ENCODE measurements at places on chromosomes 5 and 9. TPM values are rescaled to one million over a fixed set of nuclear protein-coding genes. Genes with fewer than 3 reads are reported as not detected.

CCNJL gene
- 7.9 TPM for total RNA-seq

PDE8B gene
- total RNA-seq: 12.9 TPM

SLC6A7 gene
- not detected for total RNA-seq

ACTBL2 gene
- total RNA-seq: not detected

HDHD3 gene
- 21.0 TPM for total RNA-seq

IL33 gene
- 3.1 TPM for total RNA-seq

ATP10B gene
- total RNA-seq: 0.48 TPM

SETX gene
- 47.0 TPM for total RNA-seq

ZNF354C gene
- 9.4 TPM for total RNA-seq

- no peak for DNase-seq
- H3K27ac ChIP-seq: no peak overlapping the region
- no peaks in the 10 kb centered on the region for H3K4me1 ChIP-seq
- H3K27me3 ChIP-seq: no peaks in the 10 kb centered on the region
Observed at GRCh38 chr5:116651653-116652052, 77.0 kb upstream of the SEMA6A start.

DNA sequence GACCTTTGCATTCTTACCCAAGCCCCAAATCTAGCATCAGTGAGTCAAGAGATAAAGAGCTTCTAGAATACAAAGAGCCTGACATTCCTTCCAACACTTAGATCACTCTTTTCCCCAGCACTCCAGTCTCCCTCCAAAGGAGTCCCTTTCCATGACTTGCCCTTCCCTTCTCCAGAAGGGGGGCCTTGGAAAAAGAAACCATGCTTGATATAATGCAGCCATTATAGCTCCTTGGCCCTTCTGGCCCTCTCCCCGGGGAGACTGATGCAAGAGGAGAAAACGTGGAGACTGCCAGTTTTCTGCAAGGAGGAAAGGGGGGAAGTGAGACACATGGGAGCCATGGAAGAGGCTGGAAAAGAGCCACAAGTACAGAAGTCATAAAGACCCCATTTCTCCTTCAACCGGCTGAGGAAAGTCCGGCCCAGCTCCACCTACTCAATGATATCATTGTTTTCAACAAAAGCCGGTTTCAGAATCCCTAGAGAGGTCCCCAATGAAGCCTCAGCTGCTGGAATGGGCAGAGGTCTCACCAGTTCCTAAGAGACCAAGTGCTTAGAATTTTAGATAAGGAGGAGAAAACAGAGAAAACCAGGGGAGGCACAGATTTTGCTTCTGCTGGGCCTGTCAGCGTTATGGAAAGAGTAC lies 29.0 kb downstream of the ADAM19 start:
- H3K4me3 ChIP-seq: no peak overlapping the region
- no peaks in the 10 kb centered on the region for H3K36me3 ChIP-seq
- H3K4me1 ChIP-seq: peaks cover 10% of the 10 kb centered on the region
- H3K27ac ChIP-seq: no peak overlapping the region
- H3K27me3 ChIP-seq: no peaks in the 10 kb centered on the region

DNA sequence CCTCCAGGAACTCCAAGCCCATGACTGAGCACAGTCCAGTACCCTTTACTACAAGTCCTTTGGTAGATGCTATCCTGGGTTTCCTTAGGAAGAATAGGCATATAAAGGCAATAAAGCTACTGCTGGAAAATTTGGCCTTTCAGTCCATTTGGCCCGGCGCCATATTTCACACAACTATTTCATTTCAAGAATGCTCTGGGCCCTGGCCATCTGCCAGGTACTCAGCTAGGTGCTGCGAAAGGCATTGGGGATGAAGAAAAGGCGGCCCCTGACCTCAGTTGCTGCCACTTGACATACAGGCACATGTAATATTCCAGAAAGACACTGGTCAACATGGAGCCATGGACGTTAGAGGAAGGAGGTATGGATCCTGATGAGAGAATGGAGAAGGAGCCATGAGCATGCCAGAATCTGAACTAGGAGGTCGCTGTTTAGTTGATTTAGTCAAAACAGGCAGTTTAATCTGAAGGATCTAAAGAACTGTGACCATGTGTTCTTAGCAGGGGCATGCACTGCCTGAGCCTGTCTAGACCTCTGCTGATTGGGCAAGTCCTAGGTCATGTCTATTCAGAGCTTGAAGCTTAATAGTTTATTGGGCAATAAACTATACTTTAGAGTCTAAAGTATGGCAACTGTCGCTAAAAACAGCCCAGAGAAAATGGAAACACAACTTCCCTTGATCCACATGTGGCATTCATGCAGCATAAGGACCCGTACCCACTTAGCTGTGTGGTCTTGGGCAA lies 149.3 kb downstream of the MELK start:
- H3K27me3 ChIP-seq: no peaks in the 10 kb centered on the region
- H3K27ac ChIP-seq: no peak overlapping the region
- H3K36me3 ChIP-seq: no peaks in the 10 kb centered on the region
- no peaks in the 10 kb centered on the region for H3K4me1 ChIP-seq

- no peak overlapping the region for H3K4me3 ChIP-seq
- no peak for DNase-seq
- H3K4me1 ChIP-seq: peaks cover 1% of the 10 kb centered on the region
Observed at GRCh38 chr5:109805883-109806282, 116.2 kb downstream of the MAN2A1 start.

DNA sequence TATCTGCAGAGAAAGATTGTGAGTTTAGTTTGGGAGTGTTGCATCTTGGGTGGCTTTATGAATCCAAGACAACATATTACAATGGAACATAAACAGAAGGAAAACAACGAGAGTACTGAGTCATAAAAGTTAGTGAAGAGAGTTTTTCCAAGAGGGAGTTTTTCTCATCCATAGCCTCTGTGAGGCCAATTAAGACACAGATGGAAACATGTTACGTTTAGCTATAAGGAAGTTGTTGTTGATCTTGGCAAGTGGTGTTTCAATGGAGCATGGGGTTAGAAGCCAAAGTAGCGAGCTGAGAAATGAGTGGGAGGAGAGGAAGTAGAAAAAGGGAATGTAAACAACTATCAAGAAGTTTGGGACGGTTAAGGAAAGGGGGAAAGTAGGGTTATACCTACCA lies 53.3 kb upstream of the SPATA31D4 start:
- H3K4me1 ChIP-seq: peaks cover 3% of the 10 kb centered on the region
- DNase-seq: no peak
- no peak overlapping the region for H3K27ac ChIP-seq
- no peaks in the 10 kb centered on the region for H3K27me3 ChIP-seq
- no peak overlapping the region for H3K4me3 ChIP-seq

- no peaks in the 10 kb centered on the region for H3K36me3 ChIP-seq
- H3K27ac ChIP-seq: no peak overlapping the region
- no peak for DNase-seq
- H3K27me3 ChIP-seq: no peaks in the 10 kb centered on the region
- H3K4me3 ChIP-seq: no peak overlapping the region
- H3K4me1 ChIP-seq: no peaks in the 10 kb centered on the region
Observed at GRCh38 chr9:90872835-90873294, 71.2 kb downstream of the SYK start.

- no peaks in the 10 kb centered on the region for H3K36me3 ChIP-seq
- H3K4me3 ChIP-seq: no peak overlapping the region
- H3K27me3 ChIP-seq: no peaks in the 10 kb centered on the region
Observed at GRCh38 chr5:123610209-123610608, 98.2 kb downstream of the CSNK1G3 start.

- H3K36me3 ChIP-seq: no peaks in the 10 kb centered on the region
- H3K27me3 ChIP-seq: no peaks in the 10 kb centered on the region
- no peaks in the 10 kb centered on the region for H3K4me1 ChIP-seq
- no peak overlapping the region for H3K4me3 ChIP-seq
Observed at GRCh38 chr9:85163415-85163814, 493.9 kb downstream of the NTRK2 start.

DNA sequence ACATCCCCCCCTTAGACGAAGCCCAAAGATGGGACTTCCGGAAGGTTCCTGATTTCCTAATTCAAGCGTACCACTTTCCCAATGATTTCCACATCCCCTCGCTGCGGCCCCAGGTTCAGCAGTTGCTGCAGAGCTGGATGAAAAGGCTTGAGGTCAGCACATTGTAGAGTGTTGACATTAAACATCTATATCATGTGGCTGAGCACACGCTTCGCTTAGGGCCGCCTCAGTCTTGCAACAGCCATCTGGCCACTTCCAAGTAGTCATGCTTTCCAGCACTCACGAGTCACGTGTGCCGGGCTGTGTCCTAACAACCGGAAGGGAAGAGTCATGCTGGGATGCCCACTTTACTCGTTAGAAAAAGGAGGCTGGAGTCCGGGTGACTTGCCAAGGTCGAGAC lies 340.6 kb upstream of the IRX4 start:
- no peak overlapping the region for H3K27ac ChIP-seq
- no peak overlapping the region for H3K4me3 ChIP-seq
- DNase-seq: no peak
- no peaks in the 10 kb centered on the region for H3K4me1 ChIP-seq
- H3K36me3 ChIP-seq: no peaks in the 10 kb centered on the region

DNA sequence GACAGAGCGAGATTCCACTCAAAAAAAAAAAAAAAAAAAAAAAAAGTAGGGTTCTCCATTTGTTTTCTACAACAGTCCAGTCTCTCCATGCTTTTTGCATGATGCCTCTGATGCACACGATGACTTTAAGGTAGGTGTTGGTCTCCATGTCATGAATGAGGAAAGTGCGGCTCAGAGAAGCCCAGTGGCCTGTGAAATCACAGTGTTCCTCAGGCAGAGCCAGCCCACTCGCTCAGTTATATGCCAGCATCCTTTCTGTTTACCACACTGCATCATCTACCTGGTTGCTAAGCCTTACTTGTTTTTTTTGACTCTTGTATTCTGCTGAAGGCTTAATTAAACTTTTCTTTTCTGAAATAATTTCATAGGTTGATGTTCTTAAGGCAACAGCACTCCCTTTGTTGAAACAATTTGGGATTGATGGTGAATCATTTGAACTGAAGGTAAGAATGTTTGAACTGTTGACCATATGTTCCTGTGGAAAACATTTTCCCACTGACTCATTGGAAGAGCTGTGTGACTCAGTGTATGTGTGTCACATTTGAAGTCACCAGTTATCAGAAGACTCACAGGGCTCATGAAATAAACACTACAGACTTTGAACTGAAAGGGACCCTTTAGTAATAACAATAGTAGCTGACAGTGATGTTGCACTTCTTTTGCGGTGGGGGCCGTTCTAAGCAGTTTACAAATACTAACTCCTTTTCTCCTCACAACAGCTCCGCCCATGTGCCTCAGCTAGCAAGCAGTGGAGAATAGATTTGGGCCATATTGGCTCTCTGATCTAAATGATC lies 40.2 kb downstream of the RCL1 start:
- no peaks in the 10 kb centered on the region for H3K27me3 ChIP-seq
- no peak for DNase-seq
- no peaks in the 10 kb centered on the region for H3K36me3 ChIP-seq
- peaks cover 32% of the 10 kb centered on the region for H3K4me1 ChIP-seq
- H3K27ac ChIP-seq: no peak overlapping the region
- H3K4me3 ChIP-seq: no peak overlapping the region

DNA sequence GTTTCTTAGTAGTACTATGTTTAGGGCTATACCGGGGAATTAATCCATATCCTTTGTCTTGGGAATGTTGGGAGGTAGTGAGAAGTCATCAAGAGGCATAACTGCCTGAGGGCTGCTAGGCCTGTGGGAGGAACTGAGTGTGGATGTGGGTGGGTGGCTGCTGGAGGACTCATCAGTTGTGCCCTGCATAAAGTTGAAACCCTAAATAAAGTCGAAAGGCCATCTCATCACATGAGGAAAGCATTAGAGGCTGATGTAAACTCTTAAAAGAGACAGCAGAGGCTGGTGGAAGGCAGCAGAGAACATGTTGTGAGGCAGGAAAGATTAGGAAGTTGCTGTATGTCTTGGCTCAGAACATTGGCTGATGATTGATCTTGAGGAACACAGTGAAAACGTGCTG lies 143.8 kb downstream of the MAST4 start:
- peaks cover 8% of the 10 kb centered on the region for H3K4me1 ChIP-seq
- no peak overlapping the region for H3K27ac ChIP-seq
- no peak for DNase-seq
- no peaks in the 10 kb centered on the region for H3K36me3 ChIP-seq
- no peak overlapping the region for H3K4me3 ChIP-seq
- H3K27me3 ChIP-seq: no peaks in the 10 kb centered on the region

DNA sequence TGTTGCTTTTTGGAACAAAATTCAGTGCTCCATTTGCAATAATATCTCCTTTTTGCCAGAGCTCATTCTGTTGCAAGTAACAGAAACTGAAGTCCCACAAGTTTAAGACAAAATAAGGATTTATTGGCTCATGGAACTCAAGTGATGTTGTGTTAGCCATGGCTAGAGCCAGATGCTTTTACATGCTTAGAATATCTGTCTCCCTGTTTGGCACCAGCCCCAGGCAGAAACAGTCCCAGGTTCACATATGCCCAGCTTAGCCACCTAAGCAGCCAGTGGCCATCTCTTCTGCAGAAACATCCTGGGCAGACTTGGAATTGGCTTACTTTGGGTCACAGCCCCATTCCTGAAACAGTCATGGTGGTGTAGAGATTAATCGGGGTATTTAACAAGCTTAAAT lies 540.9 kb upstream of the SGCD start:
- no peaks in the 10 kb centered on the region for H3K27me3 ChIP-seq
- no peaks in the 10 kb centered on the region for H3K4me1 ChIP-seq
- no peaks in the 10 kb centered on the region for H3K36me3 ChIP-seq
- DNase-seq: no peak

GRCh38 chr5:45376417-45376816 lies 319.8 kb downstream of the HCN1 start:
- H3K4me1 ChIP-seq: no peaks in the 10 kb centered on the region
- no peak overlapping the region for H3K4me3 ChIP-seq
- H3K27me3 ChIP-seq: no peaks in the 10 kb centered on the region
- H3K36me3 ChIP-seq: no peaks in the 10 kb centered on the region
- no peak for DNase-seq
- H3K27ac ChIP-seq: no peak overlapping the region

DNA sequence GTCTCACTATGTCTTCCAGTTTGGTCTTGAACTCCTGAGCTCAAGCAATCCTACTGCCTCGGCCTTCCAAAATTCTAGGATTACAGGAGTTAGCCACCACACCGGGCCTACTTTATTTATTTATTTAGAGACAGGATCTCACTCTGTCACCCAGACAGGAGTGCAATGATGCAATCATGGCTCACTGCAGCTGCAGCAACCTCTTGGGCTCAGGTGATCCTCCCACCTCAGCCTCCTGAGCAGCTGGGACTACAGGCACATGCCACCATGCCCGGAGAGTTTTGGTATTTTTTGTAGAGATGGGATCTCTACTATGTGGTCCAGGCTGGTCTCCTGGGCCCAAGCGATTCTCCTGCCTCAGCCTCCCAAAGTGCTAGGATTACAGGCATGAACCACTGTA lies 32.8 kb downstream of the PHAX start:
- no peak for DNase-seq
- no peaks in the 10 kb centered on the region for H3K36me3 ChIP-seq
- H3K4me1 ChIP-seq: no peaks in the 10 kb centered on the region

GRCh38 chr9:123925819-123926218 lies 4.1 kb downstream of the DENND1A start:
- H3K4me3 ChIP-seq: no peak overlapping the region
- no peak for DNase-seq
- H3K4me1 ChIP-seq: peaks cover 13% of the 10 kb centered on the region
